ENCODE measurements at places on chromosomes 1 and 21.
A peak's percentile ranks its signal among the peaks of the same experiment; 100 is the strongest.

DNA sequence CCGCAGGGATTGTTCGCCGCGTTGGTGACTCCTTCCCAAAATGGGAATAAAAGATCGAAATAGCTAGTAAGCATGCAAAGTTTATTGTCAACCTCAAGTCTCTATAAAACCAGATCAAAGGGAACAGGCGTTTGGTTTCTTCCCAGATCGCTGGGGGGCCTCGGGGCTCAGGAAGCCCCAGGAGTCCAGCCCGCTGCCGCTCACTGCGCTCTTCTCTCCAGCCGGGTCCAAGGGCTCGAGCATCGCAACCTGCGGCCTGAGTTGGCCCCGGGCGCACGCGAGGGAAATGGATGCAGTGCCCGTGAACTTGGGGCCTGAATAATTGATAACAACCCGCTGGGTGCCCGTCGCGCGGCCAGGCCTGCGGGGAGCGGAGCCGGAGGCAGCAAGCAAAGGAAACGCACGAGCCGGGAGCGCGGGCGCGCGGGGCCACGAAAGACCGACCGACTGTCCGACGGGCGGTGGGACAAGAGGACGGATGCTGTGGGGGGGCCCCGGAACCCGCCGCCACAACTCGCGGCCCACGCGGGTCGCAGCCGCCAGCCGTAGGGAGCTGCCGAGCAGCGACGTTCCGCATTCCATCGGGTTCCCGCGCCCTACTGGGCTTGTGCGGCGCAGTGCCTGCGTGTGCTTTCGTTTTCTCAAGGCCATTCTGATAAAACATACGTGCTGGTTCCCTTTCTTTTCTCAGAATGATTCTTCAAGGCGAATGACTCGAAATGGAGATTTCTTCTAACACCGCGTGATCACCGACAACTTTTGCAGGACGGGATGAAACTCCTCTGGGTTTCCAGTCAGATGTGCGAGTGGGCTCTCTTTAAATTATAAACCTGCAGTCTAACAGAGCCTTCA lies 14.0 kb upstream of the ALX3 start:
- peak; percentile 86 for DNase-seq

DNA sequence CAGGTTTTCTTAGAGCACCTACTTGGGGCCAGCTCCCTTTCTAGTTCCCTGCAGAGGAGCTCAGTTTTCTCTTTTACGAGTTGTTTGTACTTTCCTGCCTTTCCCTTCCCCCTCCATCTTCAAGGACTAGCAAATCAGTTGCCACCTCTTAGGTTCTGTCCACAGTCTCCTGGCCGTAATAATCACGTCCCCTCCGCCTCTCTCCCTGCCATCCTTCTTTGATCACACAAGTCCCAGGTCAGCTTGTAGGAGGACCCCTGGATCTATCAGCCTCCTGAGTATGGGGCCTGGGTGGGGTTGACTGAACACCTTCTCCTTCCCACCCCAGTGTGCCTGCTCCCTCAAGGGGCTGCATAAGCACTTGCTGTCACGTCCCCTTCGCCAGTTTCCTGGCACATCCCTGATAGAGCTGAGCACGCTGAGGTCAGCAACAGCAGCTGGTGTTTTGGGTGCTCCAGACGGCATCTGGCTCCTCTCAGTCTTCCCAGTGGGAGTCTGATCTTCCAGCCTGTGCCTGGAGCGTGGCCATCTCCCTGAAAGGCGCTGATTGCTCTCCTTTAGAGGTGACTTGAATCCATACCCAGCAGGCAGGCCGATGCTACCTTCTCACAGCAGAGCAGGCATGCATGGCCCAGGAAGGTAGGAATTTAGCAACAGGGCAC lies 216.1 kb upstream of the TMEM51 start:
- no peak for DNase-seq

DNA sequence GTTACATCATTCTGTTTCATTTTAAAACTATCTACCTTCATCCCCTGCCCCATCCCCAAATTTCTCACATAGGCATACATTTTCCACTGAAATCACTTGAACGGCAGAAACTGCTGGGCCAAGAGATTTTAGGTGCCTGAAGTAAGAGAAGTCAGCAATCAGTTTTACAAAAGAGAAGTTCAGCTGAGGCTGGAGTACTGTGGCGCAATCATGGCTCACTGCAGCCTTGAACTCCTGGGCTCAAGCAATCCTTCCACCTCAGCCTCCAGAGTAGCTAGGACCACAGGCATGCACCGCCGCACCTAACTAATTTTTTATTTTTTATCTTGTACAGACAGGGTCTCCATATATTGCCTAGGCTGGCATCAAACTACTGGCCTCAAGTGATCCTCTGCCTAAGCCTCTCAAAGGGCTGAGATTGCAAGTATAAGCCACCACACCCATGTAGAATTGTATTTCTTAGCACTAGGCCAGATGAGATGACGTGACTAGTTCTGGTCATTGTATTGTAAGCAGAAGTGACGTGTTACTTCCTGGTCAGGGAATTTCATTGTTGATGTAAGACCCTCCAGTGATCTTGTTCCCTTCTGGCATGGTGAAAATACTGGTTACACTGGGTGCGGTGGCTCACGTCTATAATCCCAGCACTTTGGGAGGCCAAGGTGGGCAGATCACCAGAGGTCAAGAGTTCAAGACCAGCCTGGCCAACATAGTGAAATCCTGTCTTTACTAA lies 7.1 kb downstream of the BECN2 start:
- no peak for DNase-seq

DNA sequence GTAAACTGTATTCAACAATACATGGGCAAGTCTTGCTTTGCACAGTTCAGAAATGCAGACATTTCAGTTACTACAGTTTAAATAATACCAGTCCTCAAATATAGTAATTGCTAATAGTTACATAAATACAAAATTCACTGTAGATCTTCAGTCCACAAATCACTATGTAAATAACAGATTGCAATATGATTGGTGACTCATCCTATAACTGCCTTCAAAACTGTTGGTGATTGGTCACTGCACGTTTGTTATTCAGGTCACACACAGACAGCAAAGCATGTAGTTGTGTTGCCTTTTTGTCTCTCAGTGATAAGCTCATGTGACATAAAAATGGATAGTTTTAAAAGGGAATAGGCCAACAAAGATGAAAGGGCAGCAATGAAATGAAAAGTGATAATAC lies 186.5 kb upstream of the CTTNBP2NL start:
- DNase-seq = no peak

DNA sequence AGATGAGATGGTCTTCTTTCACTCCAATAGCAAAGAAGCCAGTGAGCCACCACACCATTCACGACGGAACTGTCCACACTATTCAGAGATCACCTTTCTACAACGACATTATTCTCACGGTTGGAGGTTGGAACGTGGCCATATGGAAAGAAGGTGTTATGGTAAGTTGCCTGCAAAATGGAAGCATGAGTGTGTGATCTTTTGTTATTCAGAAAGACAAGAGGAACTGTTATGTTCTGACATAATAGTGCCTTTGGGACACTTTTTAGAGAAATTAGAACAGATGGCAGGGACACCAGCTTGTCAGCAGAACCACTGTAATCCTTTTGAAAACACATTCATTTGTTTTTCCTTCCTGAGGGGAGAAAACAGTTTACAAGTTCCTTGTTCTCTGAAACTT lies 75.8 kb upstream of the MCOLN3 start:
- DNase-seq = no peak
